ENCODE measurements at places on chromosomes 1 and 21.

GRCh38 chr21:32331444-32332305 is 33.0 kb downstream of the MRAP start:
- DNase-seq: no peak

DNA sequence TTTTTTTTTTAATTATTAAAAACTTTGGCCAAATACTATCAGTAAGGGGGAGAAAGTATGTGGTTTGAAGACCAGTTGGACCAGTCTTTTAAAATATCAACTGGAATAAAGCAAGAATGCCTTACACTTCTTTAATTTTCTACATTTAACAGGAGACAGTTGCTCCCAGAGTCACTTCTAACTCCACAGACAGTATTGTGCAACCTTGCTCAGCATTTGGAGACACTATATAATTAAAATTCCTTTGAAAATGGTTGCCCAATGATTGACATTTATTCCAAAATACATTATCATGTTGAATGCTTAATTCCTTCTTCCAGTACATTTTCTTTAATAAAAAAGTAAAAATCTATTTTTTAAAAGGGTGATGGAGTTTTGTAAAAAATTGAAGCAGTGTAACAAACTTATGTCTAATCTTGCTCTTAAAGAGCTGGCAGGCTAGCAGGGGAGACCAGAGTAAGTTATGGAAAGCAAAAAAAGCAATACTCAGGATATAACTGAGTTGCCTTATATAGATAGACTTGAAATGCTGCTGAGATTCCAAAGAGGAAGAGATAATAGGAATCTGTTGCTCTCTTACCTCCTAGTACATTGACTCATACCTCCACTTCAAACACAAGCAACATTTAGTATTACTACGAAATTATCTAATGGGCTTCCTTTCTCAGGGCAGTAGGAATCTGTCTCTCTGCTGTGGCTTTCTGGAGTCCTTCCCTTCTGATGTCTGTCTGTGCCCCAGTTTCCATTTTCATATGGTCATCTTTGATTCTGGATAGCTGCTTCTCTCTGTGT is 69.7 kb upstream of the RGL1 start:
- DNase-seq: peak; percentile 66

DNA sequence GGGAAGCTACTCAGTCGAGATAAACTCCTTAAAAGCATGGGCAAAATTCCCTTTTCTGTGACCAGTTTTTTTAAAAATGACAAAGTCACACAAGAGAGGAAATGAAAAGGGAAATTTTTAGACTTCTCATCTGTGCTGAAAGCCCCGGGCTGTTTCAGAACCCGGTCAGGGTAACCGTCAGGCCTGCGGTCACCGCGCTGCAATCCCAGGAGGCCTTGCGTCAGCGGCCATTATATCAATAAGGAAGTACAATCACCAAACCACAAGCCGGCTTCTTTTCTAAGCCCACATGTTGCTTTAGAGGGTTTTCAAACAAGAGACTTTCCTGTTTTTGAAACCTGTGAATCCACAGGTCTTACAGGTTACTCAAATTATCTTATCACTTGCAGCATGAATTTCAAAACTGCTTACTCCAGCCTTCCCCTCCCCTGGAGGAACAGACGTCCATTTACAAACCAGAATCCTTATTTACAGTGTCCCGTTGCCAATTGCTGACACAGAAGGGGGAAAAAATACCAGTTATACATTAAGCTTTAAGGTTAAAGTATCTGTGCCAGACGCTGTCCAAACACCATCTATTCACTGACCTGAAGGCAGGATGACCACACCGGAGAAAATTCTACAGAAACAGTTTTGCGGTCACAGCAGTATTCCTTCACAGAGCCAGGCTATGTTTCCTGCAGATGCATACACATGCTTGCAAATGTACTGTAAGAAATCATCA is 165.3 kb downstream of the TOMM20 start:
- DNase-seq: peak; percentile 93

- no peak for DNase-seq
Observed at GRCh38 chr1:41355761-41356160, 5.5 kb upstream of the FOXO6 start.

DNA sequence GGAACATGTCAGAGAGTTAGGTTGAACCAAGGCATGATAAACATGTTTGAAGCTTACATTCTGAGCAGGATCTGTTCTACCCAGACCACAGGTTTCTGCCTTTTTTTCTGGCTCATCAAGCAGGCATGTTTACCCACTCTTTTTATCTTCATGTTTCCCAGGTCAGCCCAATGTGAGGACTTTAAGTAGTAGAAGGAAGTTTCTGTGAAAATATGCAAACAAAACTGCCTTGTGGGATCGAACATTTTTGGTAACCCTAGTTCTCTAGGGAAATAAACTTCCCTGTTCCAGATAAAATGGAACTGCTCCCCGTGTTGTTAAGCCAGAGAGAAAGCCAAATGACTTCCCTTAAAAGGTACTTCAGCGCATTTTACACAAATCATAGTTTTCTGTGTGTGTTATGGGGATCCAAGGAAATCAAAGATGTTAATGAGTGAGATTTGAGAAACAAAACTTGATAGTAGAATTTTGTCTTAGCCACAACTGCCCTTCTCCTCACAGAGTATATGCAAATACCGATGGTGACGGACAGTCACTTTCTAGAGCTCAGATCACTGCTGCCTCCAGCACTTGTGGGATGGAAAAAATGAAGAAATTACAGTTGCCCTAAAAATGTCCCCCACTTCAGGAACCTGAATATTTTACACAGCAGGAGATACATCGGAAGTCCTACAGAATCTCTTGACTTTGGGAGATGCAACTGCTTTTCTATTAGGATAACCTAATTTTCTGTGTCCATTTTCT is 765 bp upstream of the HIPK1 start:
- peak; percentile 67 for DNase-seq

DNA sequence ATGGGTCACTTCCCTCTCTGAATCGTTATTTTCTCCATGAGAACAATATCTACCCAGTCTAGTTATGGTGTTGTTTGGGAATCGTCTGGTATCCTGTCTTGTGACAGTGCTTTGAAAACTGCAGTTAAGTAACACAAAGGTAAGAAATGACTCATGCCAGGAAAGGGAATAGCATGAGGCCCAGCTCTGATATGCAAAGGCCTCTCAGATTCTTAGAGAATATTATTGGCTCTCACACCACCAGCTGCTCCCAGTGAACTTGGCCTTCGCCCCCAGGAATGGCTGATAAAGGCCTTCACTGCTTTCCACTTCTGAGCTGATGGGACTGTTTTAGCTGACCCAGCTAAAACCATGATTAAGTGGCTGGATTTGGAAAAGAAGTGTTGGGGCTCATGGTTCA is 27.1 kb downstream of the NEK2 start:
- no peak for DNase-seq

GRCh38 chr1:47487850-47488450 is 50.1 kb downstream of the FOXD2 start:
- no peak for DNase-seq

DNA sequence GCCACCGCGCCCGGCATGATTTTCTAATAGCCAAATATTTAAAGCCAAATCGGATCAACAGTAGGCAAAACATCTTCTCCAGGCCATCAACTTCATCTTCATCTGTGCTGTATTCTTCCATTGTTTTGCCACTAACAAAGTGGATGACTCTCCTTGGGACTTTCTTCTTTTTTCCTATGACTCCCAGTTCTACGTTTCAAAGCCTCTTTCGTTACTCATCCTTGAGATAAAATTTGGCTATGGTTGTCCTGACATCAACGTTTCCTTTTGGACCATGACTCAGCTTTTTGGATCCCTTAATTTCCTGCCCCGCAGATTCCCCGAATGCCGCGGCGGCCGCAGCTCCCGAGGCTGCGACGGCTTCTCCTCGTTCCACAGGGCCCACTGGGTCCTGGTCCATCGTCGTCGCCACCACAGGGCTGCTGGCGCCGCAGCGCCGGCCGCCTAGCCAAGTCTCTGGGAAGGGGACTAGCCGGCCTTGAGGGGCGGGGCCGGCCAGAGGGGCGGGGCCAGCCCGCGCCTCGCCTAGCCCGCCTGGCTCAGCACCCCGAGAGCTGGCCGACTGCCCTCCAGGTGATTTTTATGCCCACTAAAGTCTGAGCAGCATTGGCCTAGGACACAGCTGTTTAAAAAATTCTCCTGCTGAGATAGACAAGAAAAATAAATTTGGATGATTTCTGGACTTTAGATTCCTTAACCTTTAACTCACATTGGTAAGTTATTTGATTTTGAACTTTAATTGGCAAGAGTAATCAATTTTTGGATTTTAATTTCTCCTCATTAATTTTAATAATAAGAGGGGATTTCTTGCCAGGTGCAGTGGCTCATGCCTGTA is 93.9 kb downstream of the ADCY10 start:
- DNase-seq: peak; percentile 83

Data from adipocyte (in vitro differentiated cells).